Stomach (tissue), 19 donors: ENCODE measurements at places on chromosomes 5 and 9. TPM values are rescaled to one million over a fixed set of nuclear protein-coding genes. Genes with fewer than 3 reads are reported as not detected.
A peak's percentile ranks its signal among the peaks of the same experiment; 100 is the strongest.

- no peaks in the 10 kb centered on the region for H3K27me3 ChIP-seq
- no peak overlapping the region for H3K4me3 ChIP-seq
- H3K27ac ChIP-seq: no peak overlapping the region
- H3K4me1 ChIP-seq: no peaks in the 10 kb centered on the region
These were observed 31.8 kb upstream of the ORM1 start for GRCh38 chr9:114291064-114291474.

- H3K36me3 ChIP-seq: no peaks in the 10 kb centered on the region
- H3K4me3 ChIP-seq: no peak overlapping the region
- H3K27ac ChIP-seq: no peak overlapping the region
- H3K27me3 ChIP-seq: no peaks in the 10 kb centered on the region
- DNase-seq: no peak
These were observed 167.5 kb downstream of the SAXO1 start for GRCh38 chr9:18865542-18865941.

DNA sequence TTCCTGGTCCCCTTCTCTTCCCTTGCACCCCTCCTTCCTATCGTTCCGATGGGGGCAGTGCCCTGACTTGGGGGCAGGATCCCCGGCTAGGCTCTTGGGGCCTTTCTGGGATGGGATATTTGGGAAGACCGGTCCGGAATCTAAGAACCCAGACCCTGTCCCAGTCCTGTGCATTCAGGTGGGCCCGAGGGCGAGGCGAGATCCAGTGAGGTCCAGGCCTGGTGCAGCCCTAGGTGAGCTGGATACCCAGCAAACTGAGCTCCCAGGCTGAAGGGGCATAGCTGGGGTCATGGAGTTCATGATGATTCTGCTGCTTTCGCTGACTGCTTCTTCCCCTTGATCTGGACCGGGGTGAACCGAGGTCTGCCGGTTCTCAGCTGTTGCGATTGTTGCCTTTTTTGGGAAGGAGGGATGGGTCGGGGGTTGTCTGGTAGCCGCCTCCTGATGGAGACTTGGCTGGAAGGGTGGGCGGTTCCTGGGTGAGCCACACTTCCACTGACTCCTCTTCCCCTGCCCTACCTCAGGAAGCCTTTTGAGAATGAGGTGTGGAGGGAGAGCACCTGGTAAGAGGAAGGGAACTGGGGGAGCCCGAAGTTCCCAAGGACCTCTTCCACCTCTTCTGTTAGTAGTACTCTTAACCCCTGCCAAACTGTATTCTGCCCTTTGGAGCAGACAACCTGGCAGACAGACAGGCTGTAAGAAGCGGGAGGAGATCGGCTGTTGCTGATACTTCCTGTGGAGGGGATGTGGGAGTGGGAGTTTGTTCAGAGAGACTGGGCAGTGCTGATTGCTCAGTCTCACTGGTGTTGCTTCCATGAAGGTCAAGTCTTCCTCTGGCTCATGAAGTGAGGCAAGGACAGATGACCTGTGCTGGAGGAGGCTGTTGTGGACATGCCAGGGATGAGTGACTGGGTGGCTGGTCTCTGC, 1.0 kb downstream of the LRRC8A start:
- H3K27me3 ChIP-seq: no peaks in the 10 kb centered on the region
- H3K4me1 ChIP-seq: peaks cover 55% of the 10 kb centered on the region
- H3K27ac ChIP-seq: peak overlapping the region; percentile 99
- peak overlapping the region; percentile 89 for H3K4me3 ChIP-seq

GRCh38 chr9:82421498-82421897, 432.9 kb downstream of the SPATA31D1 start:
- no peak overlapping the region for H3K27ac ChIP-seq
- H3K4me3 ChIP-seq: no peak overlapping the region
- H3K4me1 ChIP-seq: peaks cover 3% of the 10 kb centered on the region
- H3K27me3 ChIP-seq: no peaks in the 10 kb centered on the region
- H3K36me3 ChIP-seq: no peaks in the 10 kb centered on the region

GRCh38 chr5:14327624-14328023, 184.5 kb downstream of the TRIO start:
- H3K4me3 ChIP-seq: no peak overlapping the region
- no peaks in the 10 kb centered on the region for H3K27me3 ChIP-seq
- peaks cover 54% of the 10 kb centered on the region for H3K36me3 ChIP-seq
- no peak overlapping the region for H3K27ac ChIP-seq
- no peaks in the 10 kb centered on the region for H3K4me1 ChIP-seq
- DNase-seq: no peak

- H3K4me1 ChIP-seq: no peaks in the 10 kb centered on the region
- no peak overlapping the region for H3K27ac ChIP-seq
- no peak for DNase-seq
- no peak overlapping the region for H3K4me3 ChIP-seq
These were observed 113.8 kb downstream of the PLK2 start for GRCh38 chr5:58346041-58346440.

- no peaks in the 10 kb centered on the region for H3K4me1 ChIP-seq
- no peaks in the 10 kb centered on the region for H3K27me3 ChIP-seq
- H3K27ac ChIP-seq: no peak overlapping the region
- no peak overlapping the region for H3K4me3 ChIP-seq
- peak; percentile 45 for DNase-seq
These were observed 85.6 kb upstream of the ATP10B start for GRCh38 chr5:160937570-160937969.

The SPATA31D4 gene
- not detected for total RNA-seq

The GABRA1 gene
- total RNA-seq: not detected

The RNF208 gene
- 2.3 TPM for total RNA-seq

The IL33 gene
- 189 TPM for total RNA-seq

The SLC6A19 gene
- 5.5 TPM for total RNA-seq
